ENCODE measurements at places on chromosomes 16 and 17.

- DNase-seq, result peak; percentile 53
These were observed 20.9 kb upstream of the CLEC18A start for GRCh38 chr16:69930117-69930776.

DNA sequence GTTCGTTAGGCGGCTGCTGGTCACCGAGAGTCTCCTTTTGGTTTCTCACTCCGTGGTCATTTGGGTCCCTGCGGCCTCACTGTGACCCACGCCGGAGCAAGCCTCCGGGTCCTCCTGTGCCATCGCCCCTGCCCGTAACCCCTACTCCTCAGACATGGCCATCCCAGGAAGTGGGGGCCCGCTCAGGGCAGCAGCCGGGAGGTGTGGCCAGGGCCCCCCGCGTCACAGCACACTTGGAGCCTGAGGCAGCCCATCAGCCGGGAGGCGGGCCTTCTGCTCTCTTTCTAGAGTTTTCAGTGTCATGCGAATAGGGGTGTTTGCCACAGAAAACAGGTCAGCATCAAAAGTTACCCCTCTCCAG lies 7.9 kb upstream of the WFIKKN1 start:
- DNase-seq, result no peak

- DNase-seq, result peak; percentile 97
These were observed at the start of gene BFAR for GRCh38 chr16:14632693-14633569. BFAR (plus strand) TSS chr16:14632951; CDS start chr16:14644347, 11,396 bp downstream.

DNA sequence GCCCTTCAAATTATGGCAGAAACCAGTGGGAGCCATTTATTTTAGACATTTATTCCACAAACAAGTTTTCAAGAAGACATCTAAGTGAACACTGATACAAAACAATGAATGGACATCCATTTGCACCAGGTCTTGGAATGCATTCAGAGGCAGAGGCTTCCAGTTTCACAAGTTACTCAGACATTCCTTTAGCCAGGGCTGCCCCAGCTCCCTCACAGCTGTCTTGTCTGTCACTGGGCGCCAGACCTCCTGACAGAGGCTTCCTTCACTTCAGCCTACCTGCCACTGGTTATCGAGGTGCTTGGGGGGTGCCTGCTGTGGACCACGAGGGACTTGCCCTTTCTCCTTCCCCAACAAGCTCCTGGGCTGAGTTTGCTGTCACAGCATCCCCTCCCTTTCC lies 19.2 kb downstream of the AQP8 start:
- no peak for DNase-seq

DNA sequence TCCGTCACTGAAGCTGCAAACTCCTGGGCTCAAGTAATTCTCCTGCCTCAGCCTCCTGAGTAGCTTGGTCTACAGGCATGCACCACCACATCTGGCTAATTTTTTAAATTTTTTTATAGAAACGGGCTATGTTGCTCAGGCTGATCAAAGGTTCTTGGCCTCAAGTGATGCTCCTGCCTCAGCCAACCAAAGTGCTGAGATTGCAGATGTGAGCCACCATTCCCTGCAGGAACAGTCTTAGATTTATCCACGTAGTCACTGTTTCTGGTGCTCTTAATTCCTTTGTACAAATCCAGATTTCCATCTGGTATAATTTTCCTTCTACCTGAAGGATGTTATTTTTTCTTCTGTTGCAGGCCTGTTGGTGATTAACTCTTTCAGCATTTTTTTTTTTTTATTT lies 13.0 kb downstream of the SLC26A11 start:
- DNase-seq, result no peak

GRCh38 chr17:42928714-42929496 lies 28.3 kb downstream of the G6PC1 start:
- DNase-seq, result peak; percentile 36

DNA sequence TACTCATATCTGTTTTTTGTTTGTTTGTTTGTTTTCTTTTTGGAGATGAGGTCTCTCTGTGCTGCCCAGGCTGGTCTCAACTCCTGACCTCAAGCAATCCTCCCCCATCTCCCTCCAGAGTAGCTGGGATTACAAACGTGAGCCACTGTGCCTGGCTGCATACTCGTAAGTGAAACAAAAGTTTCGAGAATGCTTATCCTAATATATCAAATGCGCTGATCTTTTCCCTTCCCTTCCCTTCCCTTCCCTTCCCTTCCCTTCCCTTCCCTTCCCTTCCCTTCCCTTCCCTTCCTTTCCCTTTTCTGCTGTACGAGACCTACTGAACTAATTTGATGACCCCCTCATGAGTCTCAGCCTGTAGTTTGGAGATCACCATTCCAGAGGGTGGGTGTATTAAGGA lies 122.1 kb downstream of the RGS9 start:
- no peak for DNase-seq

DNA sequence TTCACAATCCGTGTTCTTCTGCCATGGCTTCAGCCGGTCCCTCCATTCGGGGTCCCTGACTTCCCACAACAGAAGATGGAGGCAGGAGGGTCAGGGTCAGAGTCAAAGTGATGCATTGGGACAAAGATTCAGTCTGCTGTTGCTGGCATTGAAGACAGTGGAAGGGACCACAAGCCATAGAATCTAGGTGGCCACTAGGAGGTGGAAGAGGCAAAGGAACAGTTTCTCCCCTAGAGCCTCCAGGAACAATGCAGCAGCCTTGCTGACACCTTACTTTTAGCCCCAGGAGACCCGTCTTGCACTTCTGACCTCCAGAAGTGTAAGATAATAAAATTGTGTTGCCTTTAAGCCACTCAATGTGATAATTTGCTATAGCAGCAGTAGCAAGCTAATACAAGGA lies 55.9 kb downstream of the MFSD11 start:
- no peak for DNase-seq

- DNase-seq, result no peak
These were observed 134.0 kb upstream of the IRX6 start for GRCh38 chr16:55189682-55190636.

Data from NCI-H1092 (cell line).